ENCODE measurements at places on chromosomes 5 and 9.
A peak's percentile ranks its signal among the peaks of the same experiment; 100 is the strongest.

DNA sequence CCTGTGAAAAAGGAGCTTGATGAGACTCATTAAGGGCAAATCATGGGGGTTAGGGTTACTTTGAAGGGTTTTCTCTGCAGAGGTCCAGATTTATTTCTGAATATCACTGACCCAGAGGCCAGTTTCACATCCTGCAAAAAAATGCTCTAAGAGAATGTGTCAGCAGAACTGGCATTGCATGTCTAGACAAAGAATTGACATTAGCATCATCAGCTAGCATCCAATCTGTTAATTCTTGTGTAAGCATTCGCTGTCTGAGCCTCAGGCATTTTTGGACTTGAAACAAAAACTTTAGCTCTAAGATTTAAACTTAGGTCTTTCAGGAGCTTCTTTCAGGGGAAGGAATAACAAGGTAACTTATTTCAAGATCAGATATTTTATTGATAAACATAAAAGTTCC lies 187.9 kb upstream of the ELL2 start:
- no peak for DNase-seq

GRCh38 chr5:39178861-39179260 lies 40.5 kb downstream of the FYB1 start:
- DNase-seq = no peak

DNA sequence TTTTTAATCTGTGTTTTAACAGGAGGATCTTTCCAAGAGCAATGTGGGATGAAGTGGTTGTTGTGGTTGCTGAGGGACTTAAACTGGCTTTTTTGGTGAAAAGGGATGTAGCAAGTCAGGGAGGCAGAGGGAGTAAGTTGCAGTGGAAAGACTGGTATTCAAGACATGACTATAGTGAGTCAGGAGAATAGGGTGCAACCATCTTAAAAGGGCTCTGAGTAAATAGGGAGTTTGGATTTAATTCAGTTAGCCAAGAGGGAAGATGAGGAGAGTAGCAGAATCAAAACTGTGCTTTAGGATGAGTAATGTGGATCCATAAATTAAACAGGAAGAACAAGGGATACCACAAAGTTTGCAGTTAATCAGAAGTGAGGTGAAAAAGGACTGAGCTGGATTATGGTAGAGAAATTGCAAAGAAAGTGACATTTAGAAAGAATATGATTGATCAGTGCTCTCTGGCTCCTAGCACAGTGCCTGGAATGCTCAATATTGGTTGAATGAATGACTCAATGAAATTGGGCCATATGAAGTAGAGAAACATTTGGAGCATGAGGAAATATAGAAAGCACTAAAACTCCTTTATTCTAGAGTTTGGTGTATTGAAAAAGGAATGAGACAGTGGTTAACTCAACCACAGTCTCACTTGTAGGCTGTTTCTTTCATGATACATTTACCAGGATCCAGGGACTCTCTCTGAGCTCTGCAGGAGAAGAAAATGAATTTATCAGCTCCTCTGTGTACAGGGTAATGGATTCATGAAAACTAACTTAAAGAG lies 5.1 kb downstream of the POLR3G start:
- no peak for DNase-seq

DNA sequence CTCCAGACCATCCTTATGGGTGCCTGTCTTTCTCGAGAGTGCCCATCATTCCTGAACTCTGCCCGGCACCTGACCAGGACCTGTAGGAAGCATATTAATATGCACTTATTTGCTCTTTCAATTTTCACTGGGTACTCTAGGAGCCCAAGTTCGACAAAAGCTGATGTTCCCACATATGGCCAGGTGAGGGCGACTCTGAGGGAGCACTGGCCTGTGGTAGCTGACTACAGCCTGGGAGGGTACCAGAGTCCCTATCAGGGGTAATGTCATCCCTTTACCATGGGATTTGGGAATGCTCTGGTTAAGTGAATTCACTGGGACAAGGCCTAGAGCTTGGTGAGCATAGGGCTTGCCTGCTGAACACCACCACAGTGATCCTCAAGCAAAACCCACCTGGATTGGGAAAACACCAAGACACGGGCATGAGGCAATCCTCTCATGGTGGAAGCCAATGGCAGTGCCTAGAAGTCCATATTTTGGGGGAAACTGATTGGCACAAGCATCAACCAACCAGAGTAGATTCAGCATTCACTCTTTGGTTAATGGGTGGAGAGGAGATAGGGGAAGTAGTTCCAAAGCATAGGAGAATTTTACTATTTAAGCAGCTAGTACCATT lies 112.2 kb downstream of the MTX3 start:
- DNase-seq = no peak

- DNase-seq = no peak
These were observed 2.5 kb downstream of the TLE1 start for GRCh38 chr9:81686614-81687520.

- no peak for DNase-seq
These were observed 21.0 kb upstream of the MRPS30 start for GRCh38 chr5:44787731-44788130.

DNA sequence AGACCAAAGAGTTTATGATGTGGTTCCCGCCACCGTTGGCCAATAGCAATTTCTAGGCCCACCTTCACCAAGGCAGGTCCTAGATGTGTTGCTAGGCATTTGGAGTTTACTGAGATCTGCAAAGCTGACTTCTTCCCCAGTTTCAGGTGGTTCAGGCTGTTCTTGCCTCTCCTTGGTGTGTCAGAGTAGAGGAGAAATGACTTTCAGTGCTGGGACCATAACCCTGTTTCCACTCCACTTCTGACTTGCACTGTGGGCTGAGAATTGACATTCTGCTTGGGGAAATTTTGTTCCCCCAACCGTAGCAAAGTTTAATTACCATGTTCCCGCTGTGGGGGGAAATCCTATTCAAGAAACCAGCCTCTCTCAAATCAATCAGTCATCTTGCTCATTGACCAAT lies 128.0 kb upstream of the GABRP start:
- DNase-seq = no peak

DNA sequence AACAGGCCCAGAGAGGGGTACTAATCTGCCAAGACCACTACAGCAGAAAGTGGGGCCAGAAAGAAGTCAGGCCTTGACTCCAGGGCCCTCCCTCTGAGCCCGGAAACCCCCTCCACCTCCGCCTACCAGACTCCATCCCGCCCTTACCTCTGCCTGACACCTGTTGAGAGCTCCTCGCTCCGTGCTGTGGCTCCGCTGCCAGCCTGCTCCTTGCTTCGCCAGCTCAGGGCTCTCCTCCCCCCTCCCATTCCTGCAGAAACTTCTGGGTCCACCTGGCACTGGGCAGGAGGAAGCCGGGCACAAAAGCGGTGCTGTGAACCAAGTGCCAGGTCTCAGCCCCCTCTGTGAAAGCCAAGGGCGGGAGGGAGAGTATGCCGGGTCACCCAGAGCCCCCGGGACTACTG lies 6.4 kb upstream of the ST6GALNAC6 start:
- DNase-seq = peak; percentile 37

DNA sequence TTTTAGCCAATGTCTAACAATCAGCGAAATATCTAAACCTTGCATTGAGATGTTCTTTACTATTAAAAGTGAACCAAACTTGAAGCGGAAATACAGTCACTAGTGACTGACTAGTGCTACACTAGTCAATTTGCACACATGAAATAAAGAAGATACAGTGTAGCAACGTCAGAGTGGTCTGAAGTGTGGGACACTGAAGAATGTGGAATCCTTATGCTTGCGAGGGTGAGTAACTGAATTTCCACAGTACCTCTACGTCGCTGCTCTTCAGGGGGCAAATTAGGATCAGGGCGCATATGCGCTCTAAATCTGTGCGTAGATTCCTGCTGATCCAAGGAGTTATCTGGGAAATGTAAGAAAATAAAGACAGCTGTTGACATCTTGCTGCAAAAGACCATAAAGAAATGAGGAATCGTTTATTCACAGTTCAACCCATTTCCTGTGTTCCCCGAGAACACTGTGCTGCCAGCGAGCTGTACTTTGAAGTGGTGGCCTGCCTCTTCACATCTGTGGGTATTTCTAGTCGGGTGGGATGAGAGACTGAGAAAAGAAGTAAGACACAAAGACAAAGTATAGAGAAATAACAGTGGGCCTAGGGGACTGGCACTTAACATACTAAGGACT lies 39.8 kb upstream of the FLT4 start:
- DNase-seq = peak; percentile 13

GRCh38 chr9:78044189-78044588 lies 12.6 kb upstream of the GNAQ start:
- DNase-seq = no peak

GRCh38 chr5:41087461-41087860 lies 16.3 kb upstream of the MROH2B start:
- no peak for DNase-seq

DNA sequence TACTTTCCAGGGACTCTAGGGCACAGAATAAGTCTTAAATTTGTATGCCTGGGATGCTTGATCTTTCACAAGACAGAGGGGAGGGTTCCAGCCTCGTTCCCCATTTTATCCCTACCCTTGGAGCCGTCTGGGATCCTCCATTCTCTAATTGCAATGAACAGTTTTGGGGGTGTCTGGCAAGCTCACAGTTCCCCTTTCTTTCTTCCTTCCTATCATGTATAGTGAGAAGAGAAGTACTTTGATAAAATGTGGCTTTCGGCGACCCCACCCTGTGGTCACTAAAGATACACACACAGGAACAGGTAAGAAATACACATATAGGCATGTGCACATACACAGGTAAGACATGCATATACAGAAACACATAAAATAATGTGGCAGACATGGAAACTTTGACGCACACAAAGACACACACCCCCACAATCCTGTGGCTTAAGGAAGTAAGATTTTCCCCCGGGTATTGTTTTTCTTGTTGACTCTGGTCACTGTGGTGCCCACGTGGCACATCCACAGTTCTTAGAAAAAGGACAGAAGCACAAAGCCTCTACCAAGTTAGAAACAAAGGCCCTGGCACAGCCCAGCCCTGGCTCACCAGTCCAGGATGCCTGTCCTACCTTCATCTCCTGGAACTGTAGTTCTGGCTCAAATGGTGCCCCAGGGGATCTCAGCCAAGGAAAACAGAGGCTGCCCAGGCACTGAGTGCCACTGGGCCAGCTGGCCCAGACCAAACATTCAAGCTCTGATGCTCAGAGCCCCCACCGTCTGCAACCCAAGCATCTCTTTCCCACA lies 6.3 kb upstream of the SMU1 start:
- no peak for DNase-seq

DNA sequence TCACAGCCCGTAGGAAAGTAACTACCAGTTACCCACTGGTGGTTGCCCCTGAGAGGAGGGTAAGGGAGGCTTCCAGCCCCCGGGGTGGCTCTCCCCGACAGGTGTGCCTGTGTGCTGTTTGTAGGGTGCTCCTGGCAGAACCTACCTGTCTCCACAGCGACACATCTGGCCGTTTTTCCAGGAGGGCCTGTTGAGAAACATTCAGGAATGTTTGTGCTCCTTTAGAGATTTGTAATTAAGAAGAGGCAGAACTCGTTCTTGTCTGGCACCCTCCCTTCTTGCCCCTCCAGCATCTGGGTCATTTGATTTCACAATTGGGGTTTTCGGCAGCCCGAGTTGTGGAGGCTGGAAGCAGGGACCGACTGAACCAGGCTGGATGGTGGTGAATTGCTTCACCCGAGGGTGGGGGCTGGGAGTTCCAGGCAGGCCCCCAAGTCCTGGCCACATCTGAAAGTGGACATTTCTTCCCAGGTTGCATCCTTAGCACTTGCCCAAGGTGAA lies 74.2 kb downstream of the WWC1 start:
- DNase-seq = no peak

DNA sequence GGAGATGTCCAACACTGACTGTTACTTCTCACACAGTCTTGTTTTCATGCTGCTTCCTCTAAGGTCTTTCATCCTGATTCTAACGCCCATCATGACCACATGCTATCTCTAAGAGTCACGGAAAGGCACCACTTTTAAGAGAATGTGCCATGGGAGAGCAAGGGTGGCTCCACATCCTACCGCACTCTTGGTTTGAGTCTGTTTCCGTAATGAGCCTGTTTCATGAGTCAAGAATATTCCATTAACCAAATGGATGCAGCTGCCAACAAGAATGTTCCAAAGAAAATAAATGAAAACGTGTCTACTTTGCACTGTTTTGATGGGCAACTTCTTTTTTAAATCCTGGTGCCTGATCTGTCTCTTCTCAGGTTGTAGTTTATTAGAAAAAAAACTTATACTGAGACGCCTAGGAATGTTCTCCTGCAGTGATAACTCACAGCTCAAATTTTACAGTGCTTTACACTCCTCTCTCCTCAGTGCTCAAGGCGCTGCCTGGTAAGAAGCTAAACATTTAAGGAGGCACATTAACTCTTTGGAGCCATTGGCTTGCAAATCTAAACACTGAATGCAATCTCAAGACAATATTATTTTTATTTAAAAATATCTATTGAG lies 124.3 kb downstream of the FGF1 start:
- DNase-seq = no peak

DNA sequence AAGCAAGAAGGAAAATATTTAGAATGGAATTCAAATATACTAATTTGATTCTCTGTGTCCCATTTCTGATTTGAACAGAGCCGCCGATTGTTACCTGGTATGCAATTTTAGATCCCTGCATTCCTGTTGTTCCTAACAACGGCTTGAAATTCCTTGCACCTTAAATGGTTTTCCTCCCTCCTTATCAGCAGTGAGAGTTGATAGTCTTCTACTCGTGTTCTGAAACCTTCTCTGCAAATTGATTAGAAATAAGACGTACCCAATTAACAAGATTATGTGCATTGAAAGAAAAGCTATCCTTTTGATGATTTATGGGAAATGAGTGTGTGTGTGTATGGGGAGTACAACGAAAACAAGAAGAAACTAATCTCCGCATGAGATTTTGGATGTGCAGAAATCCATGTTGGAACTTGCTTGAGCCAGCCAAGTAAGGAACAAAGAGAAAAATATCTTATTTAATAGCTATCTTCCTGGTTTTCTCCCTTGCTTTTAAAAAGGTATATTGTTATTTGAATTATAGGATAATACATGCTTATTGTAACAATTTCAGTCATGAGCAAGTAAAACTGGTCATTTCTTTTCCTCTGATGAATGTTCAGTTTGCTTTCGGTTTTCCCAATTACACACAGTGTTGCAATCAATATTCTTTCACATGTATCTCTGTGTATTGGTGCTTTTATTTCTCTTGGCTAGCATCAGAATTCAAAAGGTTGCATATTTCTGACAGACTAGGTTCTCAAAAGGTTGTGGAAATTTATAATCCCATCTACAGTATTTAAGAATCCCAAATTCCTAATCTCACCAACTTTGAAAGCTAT lies 211.1 kb upstream of the ACTBL2 start:
- DNase-seq = no peak

- DNase-seq = no peak
These were observed 190.1 kb downstream of the CWC27 start for GRCh38 chr5:64958757-64959391.

- DNase-seq = no peak
These were observed 30.4 kb downstream of the SEMA5A start for GRCh38 chr5:9515436-9515835.

- no peak for DNase-seq
These were observed 421 bp downstream of the RUSC2 start for GRCh38 chr9:35490155-35490909.

GRCh38 chr5:174329738-174330137 lies 284.2 kb downstream of the NSG2 start:
- no peak for DNase-seq

- no peak for DNase-seq
These were observed 1731.9 kb upstream of the CDH9 start for GRCh38 chr5:28770307-28770706.

Measured in stimulated activated CD4-positive, alpha-beta T cell treated with anti-CD3 and anti-CD28 coated beads, TNF-alpha, amount 100 ng/mL, for 4 hours (primary cell).